ENCODE measurements at places on chromosomes 4 and X.

- no peak for DNase-seq
Measured at GRCh38 chr4:71156616-71157015, 163.2 kb downstream of the DCK start.

- no peak for DNase-seq
Measured at GRCh38 chr4:82643994-82644733, 82.4 kb upstream of the TMEM150C start.

GRCh38 chr4:8012517-8012916, 72.9 kb upstream of the AFAP1 start:
- DNase-seq = no peak

DNA sequence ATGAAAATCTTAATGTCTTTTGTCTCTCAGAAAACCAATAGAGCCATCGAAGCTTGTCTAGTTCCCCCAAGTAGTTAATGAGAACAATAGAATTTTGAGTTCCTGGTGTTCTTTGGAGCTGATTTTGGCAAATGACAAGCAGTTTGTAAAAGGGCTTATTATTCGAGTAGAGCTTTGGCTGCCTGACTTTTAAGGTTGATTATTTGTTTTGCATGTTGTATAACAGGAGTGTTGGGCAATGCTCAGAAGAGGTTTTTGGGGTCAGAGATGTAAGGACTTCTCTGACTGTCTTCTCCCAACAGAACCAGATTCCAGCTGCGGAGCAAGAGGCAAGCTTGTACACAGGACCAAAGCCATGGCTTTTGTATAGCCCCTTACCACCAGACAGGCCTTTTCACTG, 30.0 kb downstream of the ZCCHC12 start:
- DNase-seq = no peak

- no peak for DNase-seq
Measured at GRCh38 chr4:80360900-80361299, 25.4 kb downstream of the CFAP299 start.

- no peak for DNase-seq
Measured at GRCh38 chrX:153620576-153620975, 21.6 kb upstream of the CCNQ start.

GRCh38 chr4:15003891-15004738, 1.8 kb downstream of the CPEB2 start:
- DNase-seq = no peak

DNA sequence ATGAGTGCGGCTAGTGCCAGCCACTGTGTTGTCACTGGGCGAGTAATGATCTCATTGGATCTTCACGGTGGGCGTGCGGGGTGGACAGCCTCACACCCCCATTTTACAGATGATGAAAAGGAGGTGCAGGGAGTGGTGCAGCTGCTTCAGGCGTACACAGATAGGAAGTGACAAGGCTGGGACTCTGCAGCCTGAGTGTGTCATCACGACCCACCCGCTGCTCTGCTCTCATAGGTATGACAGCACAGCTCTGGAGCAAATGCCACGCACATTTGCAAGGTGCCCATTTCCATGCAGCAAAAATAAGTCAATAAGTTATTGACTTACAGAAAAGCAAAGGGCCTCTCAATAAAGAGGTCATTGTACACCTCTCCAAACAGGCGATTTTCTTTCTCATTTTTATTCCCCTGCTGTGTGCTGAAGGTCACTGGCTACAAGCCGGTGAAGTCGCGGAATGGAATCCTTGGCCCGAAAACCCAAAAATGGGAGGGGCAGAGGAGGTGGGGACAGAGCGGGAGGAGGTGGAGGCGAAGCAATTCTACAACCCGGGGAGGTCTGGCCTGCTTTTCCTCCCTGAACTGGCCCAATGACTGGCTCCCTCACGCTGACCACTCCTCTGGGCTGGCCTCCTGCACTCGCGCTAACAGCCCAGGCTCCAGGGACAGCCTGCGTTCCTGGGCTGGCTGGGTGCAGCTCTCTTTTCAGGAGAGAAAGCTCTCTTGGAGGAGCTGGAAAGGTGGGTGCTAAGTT, at the start of gene SOD3:
Gene SOD3, plus strand, starts transcription at position 658 of the 750 bp plus-strand sequence. CDS start 3,949 bp downstream, outside the sequence.
- DNase-seq = no peak

GRCh38 chr4:99352602-99353537, at the start of gene ADH1C:
ADH1C (minus strand) TSS chr4:99352746; CDS start chr4:99352675, 71 bp downstream.
- DNase-seq = no peak

DNA sequence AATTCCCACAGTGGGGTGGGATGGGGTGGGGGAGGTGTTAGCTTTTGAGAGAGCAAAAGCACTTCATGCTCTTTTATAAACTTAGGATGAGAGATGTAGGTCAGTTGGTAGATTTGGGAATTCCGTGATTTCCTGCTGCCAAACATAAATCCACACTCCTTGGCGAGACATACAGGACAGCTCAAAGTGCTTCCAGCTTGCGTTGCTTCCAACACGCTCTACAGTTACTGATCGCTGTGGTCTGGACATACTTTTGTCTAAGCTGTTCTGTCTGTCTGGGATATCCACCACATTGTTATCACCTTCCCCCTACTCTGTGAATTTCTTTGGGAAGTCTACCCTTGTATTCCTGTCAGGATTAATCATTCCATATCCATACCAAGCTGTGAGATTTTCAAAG, 117.5 kb downstream of the RAPGEF2 start:
- no peak for DNase-seq

DNA sequence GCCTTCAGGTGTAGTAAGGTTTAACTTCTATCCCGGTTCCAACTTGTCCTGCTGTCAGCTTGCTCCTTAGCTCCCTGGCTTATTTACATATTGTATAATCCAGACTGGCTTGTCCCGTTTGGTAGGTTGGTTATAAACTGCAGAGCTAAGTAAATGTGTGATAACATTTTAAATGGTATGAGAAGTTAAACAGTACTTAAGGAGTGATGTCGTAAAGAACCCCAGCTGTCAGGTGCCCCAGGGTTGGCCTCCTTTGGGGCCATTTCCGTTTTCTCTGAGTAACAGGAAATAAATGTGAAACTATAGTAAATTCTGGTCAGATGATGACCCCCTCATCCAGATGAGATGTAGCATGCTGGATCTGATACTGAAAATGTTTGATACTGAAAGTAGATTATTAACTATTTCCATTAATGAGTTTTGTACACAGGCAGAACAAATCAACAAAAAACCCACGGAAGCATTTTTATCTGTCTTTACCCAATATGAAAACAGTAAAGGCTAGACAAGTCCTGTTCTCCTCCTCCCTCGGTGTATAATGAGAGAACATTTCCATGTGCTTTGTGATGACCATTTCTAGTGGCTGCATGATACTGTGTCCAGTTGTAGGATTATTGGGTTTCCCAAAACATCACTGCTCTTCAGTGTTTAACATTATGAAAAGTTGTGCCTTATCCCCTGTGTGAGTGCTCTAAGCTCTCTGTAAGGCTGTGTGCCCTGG, 22.4 kb downstream of the GAB1 start:
- no peak for DNase-seq

DNA sequence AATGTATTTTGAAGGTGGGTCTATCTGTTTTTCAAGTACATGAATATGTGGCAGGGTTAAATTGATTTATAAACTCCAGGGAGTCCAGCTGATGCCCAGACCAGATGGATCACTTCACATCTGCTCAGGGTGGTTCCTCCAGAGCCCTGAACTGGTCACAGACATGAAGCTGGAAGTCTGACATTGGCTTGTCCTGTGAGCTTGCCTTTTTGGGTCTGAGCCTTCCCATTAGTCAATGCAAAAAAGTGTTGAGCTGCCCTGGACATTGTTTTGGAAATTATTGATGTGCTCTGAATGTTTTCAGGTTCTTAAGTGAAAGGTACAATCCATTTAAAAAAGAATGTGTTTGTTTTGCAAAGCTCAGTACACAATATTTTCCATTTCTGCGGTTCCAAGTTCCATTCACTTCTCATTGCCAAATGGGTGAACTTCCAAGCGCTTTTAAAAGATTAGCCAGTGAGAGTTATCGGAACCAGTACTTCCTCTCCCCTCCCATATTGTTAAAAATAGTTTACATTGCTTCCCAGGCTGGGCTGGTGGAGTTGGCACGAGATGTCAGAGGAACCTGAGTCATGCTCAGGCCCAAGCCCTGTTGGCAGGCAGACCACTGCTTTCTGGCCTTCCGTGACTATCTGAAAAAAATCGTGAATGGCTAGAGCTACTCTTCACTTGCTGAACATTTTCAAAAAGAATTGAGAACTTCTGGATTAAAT, 52.1 kb downstream of the PDGFRA start:
- DNase-seq = no peak

GRCh38 chr4:8294036-8294435, 24.5 kb downstream of the HTRA3 start:
- DNase-seq = no peak

- DNase-seq = no peak
Measured at GRCh38 chr4:141518222-141518621, 118.2 kb upstream of the IL15 start.

DNA sequence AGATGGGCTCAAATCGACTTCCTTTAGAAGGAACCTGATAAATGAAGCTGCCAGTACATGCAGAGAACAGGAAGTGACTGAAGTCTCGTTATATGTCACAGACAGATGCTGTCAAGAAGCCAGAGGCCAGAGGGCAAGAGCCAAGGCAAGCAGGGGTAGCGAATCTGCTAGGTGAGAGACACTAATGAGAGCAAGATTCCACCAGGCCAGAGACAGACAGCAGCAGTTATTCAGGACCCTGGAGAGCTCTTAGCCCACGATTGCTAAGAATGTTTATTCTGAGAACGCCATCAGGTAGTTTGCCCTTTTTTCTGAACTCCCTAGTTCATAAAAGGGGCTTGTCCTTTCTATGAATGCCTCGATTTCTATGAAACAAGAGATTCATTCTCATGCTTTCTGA, 73.7 kb downstream of the BEND2 start:
- DNase-seq = no peak

DNA sequence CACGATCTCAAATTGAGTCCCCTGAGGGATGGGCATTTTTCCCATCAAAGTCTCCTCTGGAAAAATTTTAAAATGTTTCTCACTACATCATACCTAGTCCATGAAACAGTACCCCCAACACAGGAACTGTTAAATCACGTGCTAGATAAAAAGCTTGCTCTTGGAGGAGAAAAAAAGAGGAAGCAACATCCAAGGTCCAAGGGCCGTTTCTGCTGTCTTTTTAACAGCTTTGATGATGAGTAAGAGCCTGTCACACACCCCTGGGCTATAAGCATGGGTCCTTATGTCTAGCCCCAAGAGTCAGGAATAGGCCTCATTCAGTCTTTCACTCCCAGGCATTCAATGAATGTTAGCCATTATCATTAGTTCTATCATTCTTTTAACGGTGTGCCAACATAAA, 128.9 kb downstream of the SH3KBP1 start:
- DNase-seq = no peak

DNA sequence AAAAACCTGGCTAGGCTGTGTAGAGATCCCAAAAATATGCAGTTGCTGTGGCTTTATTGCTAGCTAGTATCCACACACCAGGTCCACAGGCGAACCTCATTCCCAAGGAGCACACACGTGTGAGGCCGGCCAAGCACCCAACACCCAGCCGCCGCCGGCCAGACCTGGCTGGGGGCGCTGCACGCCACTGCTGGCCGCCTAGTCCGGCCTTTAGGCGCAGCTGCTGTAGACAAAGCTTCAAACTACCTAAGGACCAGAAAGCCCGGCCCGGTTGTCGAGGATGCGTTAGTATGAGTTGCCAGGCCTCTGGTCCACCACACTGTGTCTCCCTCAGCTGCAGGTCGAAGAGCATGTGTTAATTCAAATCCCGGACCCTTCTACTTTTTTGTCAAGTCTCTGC, 3.1 kb downstream of the POU3F4 start:
- no peak for DNase-seq

DNA sequence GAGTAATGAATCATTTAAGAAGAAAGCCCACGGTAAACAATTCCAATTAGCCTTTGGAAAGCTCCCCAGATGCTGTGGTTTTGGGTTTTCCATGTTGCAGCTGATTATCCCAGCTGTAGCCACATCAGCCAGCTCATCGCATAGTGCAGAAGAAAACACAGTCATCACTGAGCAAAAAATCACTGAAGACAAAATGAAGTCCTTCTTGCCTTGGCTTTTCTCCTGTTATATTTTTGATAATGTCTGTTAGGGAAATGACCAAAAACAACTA, 193.0 kb upstream of the C1QTNF7 start:
- DNase-seq = no peak

- DNase-seq = no peak
Measured at GRCh38 chrX:13911586-13911985, 94.7 kb upstream of the GPM6B start.

DNA sequence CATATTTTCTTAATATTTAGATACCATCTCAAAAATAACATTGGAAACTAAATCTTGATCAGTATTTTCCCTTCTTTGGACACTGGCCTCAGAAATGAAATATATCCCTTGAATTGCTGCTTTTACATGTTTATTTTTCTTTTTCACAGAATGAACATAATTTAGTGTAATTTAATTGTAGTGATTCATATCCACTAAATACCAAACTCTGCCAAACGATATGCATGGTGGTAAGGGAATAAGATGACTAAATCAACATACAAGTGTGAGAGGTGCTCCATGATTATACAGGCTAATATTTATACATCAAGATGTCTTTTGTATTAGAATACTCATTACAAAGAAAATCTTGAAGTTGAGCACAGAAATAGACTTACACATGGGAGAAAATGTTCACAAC, 216.8 kb upstream of the PACRGL start:
- no peak for DNase-seq

DNA sequence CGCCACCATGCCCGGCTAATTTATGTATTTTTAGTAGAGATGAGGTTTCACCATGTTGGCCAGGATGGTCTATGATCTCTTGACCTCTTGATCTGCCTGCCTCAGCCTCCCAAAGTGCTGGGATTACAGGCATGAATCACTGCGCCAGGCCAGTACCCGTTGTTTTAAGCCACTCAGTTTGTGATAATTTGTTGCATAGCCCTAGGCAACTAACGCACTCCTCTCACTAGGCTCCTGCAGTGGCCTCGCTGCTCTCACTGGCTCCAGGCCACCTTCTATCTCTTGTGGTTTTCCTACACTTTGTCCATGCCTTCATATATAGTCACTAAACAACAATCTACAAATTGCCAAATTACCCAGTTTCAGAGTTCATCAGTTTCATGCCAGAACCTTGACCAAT, 58.1 kb downstream of the DCHS2 start:
- DNase-seq = no peak

DNA sequence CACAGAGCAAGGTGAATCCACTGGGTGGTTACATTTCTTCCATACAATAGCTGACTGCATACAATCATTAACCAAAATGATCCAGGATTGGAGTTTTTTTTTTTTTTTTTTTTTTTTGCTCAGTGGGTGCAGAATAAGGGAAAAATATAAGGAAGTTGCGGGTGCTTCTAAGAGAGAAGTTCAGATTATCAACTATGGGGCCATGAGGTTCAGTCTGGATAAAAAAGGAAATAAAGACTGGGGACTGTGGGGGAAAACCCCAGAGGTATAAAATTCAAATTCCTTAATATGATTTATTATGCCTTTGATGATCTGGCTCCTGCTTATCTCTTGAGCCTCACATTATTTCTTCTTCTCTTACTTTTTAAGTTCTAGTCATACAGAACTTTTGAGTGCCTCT, 5.9 kb upstream of the EIF1AX start:
- no peak for DNase-seq
